ENCODE measurements at places on chromosomes 5 and 9.

DNA sequence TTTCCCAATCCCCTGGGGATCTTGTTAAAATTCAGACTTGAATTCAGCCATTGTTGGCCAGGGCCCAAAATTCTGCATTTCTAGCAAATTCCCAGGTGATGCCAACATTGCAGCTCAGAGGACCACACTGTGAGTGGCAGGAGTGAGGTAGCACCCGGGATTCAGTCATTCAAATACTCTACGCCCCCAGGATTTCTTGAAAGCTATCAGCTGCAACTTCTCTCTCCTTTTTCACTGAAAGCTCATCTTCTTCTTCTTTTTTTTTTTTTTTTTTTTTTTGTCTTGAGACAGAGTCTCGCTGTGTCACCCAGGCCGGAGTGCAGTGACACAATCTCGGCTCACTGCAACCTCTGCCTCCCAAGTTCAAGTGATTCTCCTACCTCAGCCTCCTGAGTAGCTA lies 19.3 kb upstream of the ANKH start:
- no peak for DNase-seq

DNA sequence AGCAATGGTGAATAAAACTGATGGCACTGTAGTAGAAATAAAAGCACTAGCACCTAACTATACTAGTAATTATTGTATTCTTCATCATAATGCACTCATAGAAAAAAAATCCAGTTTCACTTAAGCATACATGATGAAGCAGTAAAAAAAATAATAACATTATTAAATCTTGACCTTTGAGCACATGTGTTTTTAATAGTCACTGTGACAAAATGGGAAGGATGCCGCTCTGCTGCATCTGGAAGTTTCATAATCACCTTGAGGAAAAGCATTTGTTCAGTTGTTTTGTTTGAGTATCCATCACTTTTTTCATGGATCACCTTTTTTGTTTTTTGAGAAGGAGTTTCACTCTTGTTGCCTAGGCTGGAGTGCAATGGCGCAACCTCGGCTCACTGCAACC lies 13.2 kb downstream of the OR2K2 start:
- no peak for DNase-seq

DNA sequence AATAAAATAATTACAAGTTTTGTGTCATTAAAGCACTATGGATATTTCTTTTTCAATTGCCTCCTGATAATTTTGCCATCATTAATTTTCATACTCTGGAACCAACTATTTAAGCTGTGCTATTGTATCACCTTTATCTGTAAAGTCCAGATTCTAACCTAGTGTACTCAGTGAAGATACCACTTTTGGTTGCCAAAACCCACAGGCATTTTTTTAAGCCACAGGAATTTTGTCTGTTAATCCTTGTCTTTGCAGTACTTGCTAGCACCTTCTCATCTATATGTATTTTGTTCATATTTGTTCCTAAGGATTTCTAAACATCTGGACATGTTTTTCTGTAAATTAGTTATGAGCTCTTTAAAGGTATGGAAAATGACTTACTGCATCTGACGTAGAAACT lies 481.4 kb upstream of the DAB2 start:
- DNase-seq, result no peak

DNA sequence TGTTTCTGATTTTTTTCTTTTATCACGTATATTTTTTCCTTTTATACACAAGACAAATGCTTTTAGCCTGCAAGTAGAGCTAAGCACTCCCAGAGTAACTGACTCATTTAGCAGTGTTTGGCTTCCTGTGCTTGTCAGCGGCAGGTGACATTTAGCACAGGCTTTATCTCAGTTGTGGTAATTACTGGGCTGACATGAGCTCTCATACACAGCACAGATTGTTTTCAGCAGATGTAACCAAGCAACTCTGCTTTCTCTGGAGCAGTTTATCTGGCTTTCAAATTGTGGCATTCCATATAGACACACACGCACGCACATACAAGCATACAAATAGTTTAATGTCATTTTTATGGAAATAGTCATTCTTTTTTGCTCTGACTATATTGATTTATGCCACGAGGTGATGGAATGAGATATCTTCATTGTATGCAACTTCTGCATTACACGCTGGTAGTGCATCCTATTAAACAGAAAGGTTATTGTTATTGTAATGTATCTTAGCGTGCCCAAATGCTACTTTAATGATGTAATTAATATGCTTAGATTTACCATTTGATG lies 379.0 kb upstream of the GRAMD2B start:
- no peak for DNase-seq

- DNase-seq, result no peak
Measured at GRCh38 chr5:140150201-140150600, 24.5 kb downstream of the IGIP start.

DNA sequence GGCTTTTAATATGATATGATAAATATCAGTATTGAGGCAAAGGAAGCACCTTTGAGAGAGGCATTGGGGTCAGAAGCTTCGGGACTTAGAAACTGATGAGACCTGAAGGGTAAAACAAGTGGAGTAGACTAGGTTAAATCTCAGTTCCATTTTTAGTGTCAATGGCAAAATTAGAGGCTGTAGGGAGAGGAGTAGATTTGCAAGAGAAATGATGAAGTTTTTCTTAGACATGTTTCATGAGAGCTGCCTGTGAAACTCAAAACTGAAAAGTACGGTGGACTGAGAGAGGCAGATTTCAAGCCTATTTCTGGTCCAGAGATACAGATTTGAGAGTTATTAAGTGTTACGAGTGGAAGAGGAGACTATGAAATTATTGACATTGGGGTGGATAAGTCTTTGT lies 278.5 kb downstream of the TAF11L14 start:
- DNase-seq, result no peak

All from SJSA1 (cell line).